ENCODE measurements at places on chromosomes 2 and 18. TPM values are rescaled to one million over a fixed set of nuclear protein-coding genes. Genes with fewer than 3 reads are reported as not detected.

DNA sequence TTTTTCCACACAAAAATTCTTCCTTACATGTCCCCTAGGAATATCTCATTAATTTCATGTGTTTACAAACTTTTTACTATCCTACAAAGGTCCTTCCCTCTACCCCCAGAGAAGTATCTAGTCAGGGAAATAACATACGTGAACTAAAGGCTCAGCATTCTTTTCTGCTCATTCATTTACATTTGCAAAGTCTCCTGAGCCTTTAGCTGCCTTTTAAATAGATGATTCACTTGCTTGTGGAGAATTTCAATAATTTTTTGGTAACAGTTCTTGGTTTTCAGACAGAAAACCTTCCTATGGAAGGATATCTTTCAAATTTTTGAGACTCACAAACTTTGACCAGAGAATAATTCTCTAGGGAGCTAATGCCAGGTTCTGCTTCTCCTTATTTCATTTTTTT lies 81.5 kb upstream of the RMDN2 start:
- H3K4me3 ChIP-seq: no peak overlapping the region
- peaks cover 8% of the 10 kb centered on the region for H3K4me1 ChIP-seq
- H3K27ac ChIP-seq: no peak overlapping the region

DNA sequence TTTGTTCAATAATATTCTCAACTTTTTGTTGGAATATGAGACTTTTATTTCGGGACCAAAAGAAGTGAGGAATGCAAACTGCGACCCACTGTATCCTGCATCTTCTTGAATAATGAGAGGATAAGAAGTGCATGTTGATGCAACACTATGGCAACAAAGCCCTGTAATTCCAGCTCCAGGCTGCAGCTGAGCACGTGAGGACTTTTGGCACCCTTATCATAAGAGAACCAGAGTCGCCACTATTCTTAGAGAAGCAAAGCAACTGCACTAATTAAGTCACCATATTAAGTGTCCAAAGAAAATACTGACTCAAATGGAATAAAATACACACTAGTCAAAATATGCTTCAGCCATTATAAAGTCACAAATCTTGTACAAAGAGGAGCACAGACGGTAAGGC lies 65.8 kb downstream of the FAM210A start:
- no peak for DNase-seq
- no peaks in the 10 kb centered on the region for H3K4me1 ChIP-seq
- H3K4me3 ChIP-seq: no peak overlapping the region
- no peaks in the 10 kb centered on the region for H3K27me3 ChIP-seq

GRCh38 chr2:156719036-156719435 lies 282.9 kb downstream of the GPD2 start:
- H3K4me3 ChIP-seq: no peak overlapping the region
- no peaks in the 10 kb centered on the region for H3K27me3 ChIP-seq
- H3K4me1 ChIP-seq: no peaks in the 10 kb centered on the region
- H3K27ac ChIP-seq: no peak overlapping the region
- H3K36me3 ChIP-seq: no peaks in the 10 kb centered on the region

DNA sequence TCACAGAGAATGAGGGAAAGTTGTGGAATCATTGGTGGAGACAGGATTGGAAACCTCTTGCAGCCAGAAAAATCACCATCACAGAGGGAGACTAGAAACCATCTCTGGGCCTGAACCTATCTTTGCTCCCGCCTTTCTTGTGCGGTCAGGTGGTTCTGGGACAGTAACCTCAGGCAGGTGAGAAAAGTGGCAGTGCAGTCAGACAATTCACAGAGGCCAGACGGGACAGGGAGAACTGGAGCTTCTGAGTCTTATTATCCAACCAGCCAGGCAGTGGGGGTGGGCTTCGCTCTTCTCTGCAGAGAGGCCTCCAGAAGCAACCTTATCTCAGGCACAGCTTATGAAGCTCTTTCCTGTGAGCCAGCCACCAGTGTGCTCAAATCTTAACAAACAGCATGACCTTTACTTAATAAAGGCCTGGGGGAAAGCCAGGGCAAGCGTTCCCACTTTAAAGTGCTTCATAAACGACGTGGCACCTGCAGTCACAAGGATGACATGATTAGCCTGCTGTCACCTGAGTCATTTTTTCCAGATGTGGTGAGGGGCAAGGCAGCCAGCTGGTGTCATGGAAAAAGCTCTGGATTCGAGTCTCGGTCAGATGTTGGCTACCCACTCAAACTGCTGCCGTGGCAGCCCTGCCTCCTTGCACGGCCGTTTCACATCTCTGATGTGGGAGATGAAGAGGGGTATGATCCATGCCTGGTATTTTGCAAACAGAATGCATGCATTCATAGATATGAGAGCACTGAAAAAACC lies 109.7 kb downstream of the B3GNT2 start:
- no peak overlapping the region for H3K27ac ChIP-seq
- no peaks in the 10 kb centered on the region for H3K4me1 ChIP-seq
- no peak overlapping the region for H3K4me3 ChIP-seq
- H3K36me3 ChIP-seq: no peaks in the 10 kb centered on the region
- no peaks in the 10 kb centered on the region for H3K27me3 ChIP-seq

GRCh38 chr2:237227592-237228280 lies 142.0 kb downstream of the COPS8 start:
- H3K27me3 ChIP-seq: no peaks in the 10 kb centered on the region
- H3K4me1 ChIP-seq: no peaks in the 10 kb centered on the region
- no peak for DNase-seq
- H3K36me3 ChIP-seq: no peaks in the 10 kb centered on the region

SPATA3 gene
- not detected for total RNA-seq

SIX3 gene
- total RNA-seq: not detected

GNLY gene
- 4.2 TPM for total RNA-seq

POTEI gene
- total RNA-seq: not detected

NMUR1 gene
- not detected for total RNA-seq

All from tibial nerve (tissue), 4 donors.